ENCODE measurements at places on chromosomes 5 and 9. TPM values are rescaled to one million over a fixed set of nuclear protein-coding genes. Genes with fewer than 3 reads are reported as not detected.

The PCDHGB3 gene
- 5.1 TPM for total RNA-seq

The PAX5 gene
- under 0.01 TPM for total RNA-seq

The SEMA5A gene
- total RNA-seq: 40.0 TPM

The C9orf50 gene
- total RNA-seq: not detected

The ARID3C gene
- not detected for total RNA-seq

The SARDH gene
- total RNA-seq: 13.0 TPM

The BAAT gene
- total RNA-seq: under 0.01 TPM

The ZFR gene
- total RNA-seq: 60.2 TPM

The NSG2 gene
- not detected for total RNA-seq

The IFNE gene
- under 0.01 TPM for total RNA-seq

The GADD45G gene
- total RNA-seq: 0.67 TPM

The OBP2B gene
- total RNA-seq: not detected

The OLFML2A gene
- total RNA-seq: under 0.01 TPM

The CDH10 gene
- not detected for total RNA-seq

The TXN gene
- 439 TPM for total RNA-seq

The SLC36A2 gene
- total RNA-seq: not detected

The EPB41L4B gene
- not detected for total RNA-seq

The MYMK gene
- total RNA-seq: not detected

The NCS1 gene
- 37.8 TPM for total RNA-seq

The ACTBL2 gene
- total RNA-seq: under 0.01 TPM

The SLC6A19 gene
- not detected for total RNA-seq

The DRD1 gene
- total RNA-seq: 0.15 TPM

The PCDHA12 gene
- not detected for total RNA-seq

The LCN1 gene
- not detected for total RNA-seq

Data from melanocyte of skin (primary cell).